ENCODE measurements at places on chromosomes 2 and 18.

DNA sequence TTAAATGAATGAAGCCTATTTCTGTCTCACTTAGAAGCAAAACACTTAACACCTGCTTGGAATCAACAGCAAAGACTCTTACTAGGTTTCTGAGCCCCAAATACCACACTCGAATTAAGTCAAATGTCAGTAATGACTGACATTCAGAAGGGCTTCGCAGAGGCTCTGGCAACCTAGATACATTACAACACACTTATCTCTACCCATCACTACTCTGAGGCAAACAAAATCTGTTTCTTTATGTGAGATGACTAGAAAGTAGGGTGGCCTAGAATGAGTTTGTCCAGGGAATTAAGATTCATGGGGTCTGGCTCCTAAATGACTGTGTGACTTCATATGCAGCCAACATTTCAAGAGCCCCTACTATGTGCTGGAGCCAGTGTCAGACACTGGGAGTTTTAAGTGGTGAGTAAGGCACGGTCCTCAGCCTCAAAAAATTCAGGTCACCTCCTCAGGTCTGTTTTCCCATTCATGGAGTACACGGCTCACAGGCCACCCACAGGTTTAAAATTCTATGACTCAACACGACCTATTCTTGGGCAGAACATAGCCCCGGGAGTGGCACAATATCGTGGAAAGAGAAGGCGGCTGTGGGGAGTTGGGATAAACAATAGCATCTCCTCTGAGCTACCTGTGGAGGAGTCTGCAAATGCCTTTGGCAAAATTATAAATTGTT lies 150.3 kb upstream of the ZFP36L2 start:
- DNase-seq, result no peak

DNA sequence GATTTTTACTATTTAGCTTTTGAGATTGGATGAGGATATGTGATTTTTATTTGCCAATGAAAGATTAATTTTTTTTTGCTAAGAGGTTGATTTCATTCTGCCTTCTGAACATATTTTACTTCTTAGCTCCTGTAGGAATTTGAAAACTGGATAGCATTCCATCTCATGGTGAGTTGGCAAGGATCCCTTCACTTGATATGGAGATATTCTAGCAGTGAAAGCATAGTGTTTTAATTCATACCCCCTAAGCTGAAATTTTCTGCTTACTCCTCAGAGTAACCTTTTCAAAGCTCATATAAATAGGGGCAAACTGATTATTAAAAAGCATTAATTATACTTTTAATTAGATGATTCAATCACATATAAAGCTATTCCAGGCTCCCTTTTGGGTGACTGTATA lies 61.0 kb upstream of the KCNJ3 start:
- no peak for DNase-seq

- DNase-seq, result peak; percentile 10
Measured at GRCh38 chr2:202237787-202238233, 587 bp downstream of the SUMO1 start.

GRCh38 chr2:198706476-198707082 lies 751.2 kb downstream of the SATB2 start:
- no peak for DNase-seq

- DNase-seq, result no peak
Measured at GRCh38 chr18:24582771-24583170, 122.3 kb downstream of the HRH4 start.

GRCh38 chr2:127170452-127171197 lies 49.5 kb downstream of the CYP27C1 start:
- DNase-seq, result no peak

DNA sequence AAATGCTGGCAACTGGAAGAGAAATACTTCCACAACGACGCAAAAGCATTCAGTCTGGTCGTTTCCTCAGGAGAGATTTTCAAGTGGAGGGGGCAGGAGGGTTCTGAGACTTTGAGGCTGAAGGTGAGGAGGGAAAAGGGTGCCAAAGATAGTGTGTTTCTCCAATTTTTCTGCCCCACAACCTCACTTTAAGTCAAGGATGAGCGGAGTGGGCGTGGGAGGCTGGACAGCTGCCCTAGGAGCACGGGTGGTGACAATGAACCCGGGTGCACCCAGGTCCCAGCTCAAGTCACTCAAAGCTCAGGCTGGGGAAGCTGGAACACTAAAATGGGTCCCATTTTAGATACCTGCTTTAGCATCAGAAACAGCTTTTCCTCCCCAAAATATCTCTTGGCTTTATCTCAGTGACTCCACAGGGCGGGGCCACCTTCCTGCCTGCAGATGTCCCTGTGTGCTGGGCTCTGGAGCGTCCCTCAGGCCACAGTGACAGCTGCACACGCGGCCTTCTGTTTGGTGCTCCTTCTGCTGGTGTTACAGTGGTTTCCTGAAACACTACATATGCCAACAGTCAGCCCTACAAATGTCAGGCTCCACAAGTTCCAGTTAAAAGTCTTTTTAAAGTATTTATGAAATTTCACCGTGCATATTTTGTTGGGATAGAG lies 1.4 kb upstream of the MBP start:
- no peak for DNase-seq

GRCh38 chr2:235981631-235982030 lies 186.6 kb downstream of the GBX2 start:
- no peak for DNase-seq

GRCh38 chr2:182767578-182767977 lies 51.5 kb downstream of the DNAJC10 start:
- DNase-seq, result peak; percentile 36

GRCh38 chr2:190722061-190722759 lies 73.3 kb downstream of the NAB1 start:
- no peak for DNase-seq

DNA sequence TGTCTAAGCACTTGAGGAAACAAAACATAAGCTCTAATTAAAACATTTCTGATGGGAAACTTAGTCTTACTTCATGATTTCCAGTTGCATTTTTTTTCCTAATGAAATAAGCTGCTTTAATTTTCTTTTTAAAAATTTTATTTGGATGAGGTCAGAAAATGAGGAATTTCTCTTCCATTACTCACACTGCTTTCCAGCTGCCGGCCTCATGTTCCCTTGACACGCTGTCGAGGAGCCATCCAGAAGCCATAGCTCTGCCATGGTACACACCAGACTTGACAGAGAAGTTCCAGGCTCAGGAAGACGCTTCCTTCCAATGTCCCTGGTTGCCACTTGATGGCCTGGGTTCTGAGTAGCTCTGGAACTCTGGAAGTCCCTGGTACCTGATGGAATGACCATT lies 12.1 kb upstream of the MAPRE2 start:
- DNase-seq, result no peak

GRCh38 chr2:155308367-155309009 lies 610.0 kb downstream of the KCNJ3 start:
- no peak for DNase-seq

- DNase-seq, result peak; percentile 60
Measured at GRCh38 chr2:160909781-160910242, 250.4 kb upstream of the TANK start.

DNA sequence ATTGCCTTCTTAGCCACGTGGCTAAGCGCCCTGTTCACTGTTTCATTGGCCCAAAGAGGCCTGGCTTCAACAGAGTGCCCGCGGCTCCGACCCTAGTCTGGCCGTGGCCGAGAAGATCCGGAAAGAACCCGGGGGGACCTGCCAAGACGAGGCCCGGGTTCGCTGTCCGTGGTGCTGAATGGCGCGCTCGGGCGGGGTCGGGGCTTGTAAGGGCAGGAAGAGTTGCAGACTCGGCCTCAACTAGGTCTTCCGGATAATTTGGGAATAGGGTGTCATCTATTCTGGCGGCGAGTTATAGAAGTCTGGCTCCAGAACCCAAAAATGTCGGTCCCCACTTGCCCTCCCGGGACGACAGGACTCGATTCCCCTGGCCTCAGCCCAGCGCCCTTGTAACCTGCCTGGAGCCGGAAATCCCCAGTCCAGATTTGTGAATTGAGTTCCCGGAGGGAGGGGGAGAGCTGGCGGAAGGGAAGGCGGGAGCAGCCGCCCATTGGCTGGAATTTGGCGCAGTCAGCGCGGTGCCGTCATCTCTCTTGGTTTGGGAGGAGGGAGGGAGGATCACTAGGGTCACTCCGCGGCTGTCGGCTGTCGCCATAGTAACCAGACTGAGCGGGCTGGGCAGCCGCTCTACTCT lies 3.5 kb downstream of the CDK5R2 start:
- DNase-seq, result peak; percentile 98

GRCh38 chr2:106858810-106859209 lies 27.2 kb downstream of the ST6GAL2 start:
- no peak for DNase-seq

DNA sequence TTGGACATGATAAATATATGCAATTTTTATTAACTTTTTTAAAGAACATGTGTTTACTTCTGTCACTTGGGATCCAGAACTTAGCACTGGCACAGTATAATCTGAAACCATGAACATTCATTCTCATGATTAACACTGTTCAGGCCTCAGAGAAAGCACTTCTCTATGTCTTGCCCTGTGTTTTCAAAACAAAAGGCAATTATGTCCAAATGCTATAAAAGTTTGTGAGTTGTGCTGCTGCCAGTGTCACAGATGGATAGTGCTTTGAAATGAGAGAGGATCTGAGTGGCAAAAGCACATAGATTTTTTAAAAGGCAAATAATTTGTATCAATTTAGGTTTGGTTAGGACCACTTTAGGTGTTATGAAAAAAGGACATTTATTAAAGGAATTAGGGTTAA lies 470.5 kb upstream of the FAM98A start:
- no peak for DNase-seq

DNA sequence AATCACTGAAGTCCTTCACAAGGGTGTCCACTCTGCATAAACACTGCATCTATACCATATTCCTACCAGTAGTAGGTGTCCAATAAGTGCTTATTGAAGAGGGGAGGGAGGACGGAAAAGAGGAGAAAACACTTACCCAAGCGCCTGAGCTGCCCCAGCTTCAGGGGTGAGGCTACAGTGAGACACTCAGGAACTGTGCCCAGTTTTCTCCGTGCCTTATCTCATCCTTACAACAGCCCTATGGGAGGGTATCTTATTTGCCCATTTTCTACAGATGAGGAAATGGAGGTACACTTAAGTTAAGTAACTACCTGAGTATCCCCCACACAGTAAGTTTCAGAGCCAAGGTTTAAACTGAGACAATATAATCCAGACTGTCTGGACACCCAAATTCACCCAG lies 41.5 kb downstream of the RNF152 start:
- DNase-seq, result no peak

GRCh38 chr18:9103376-9103873 lies 926 bp downstream of the NDUFV2 start:
- DNase-seq, result no peak

GRCh38 chr18:22427822-22428549 lies 10.3 kb upstream of the CTAGE1 start:
- no peak for DNase-seq

- DNase-seq, result no peak
Measured at GRCh38 chr2:79640001-79640400, 127.2 kb downstream of the CTNNA2 start.

- no peak for DNase-seq
Measured at GRCh38 chr2:10532638-10533101, 84.5 kb upstream of the ODC1 start.

DNA sequence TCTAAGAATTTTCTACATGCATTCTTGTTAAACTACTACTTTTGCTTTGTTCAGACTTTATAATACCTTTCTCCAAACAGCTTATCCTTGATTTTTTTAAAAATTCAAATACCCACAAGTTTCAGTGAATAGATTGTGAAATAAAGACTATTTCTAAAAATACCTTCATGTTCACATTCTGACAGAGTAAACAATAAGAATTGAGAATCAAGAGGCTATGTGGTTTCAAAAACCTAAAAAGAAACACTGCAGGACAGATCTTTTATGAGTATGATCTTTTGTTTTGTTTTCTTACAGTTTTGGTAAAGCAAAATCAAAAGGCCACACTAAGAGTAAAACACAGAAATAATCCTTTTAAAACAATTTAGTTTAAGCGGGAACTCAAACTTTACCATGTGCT lies 21.2 kb downstream of the ALS2 start:
- DNase-seq, result no peak

- DNase-seq, result no peak
Measured at GRCh38 chr2:26522751-26523171, 44.8 kb upstream of the OTOF start.

DNA sequence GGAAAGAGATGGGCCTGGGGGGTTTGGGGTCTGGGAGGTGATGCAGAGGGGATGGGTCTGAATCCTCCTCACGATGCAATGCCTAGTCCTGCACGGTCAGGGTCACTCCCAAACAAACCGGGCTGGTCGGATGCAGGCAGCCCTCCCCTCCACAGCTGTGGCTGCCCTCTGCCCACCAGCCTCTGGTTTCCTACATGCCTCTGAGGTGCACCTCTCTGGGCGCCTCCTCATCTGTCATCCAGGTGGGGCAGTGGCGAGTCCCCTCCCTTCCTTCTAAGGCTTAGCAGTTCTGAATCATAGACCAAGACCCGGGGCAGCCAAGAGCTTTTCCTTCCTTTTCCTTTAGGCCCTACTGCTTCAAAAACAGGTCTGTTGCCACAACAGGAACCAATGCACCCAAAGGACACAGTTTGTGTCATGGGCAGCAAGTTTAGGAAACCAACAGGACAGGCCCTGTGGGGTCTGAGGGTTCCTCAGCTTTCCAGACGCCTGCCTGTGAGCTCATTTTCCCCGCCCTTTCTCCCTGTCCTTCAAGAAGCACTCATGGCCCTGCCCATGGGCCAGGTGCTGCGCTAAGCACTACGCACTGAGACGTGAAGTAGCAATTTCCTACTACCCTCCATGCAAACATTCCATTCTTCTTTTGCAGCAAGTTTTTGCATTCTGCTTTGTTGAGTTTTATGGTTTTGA lies 6.5 kb upstream of the MAL start:
- no peak for DNase-seq

DNA sequence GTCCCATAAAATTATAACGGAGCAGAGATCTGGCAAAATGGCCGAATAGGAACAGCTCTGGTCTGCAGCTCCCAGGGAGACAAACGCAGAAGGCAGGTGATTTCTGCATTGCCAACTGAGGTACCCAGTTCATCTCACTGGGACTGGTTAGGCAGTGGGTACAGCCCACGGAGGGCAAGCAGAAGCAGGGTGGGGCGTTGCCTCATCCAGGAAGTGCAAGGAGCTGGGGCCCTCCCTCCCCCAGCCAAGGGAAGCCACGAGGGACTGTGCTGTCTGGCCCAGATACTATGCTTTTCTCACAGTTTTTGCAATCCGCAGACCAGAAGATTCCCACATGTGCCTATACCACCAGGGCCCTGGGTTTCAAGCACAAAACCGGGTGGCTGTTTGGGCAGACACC lies 22.8 kb downstream of the ICA1L start:
- DNase-seq, result no peak

- DNase-seq, result no peak
Measured at GRCh38 chr2:55155764-55156281, 76.3 kb downstream of the CLHC1 start.
